Hematopoietic multipotent progenitor cell treated with erythropoietin and hydrocortisone succinate and interleukin-3 and kit ligand, for 15 days (in vitro differentiated cells): ENCODE measurements at places on chromosomes 11 and 22.

- no peak for DNase-seq
Observed at GRCh38 chr22:43279867-43280522, 63.2 kb downstream of the SCUBE1 start.

DNA sequence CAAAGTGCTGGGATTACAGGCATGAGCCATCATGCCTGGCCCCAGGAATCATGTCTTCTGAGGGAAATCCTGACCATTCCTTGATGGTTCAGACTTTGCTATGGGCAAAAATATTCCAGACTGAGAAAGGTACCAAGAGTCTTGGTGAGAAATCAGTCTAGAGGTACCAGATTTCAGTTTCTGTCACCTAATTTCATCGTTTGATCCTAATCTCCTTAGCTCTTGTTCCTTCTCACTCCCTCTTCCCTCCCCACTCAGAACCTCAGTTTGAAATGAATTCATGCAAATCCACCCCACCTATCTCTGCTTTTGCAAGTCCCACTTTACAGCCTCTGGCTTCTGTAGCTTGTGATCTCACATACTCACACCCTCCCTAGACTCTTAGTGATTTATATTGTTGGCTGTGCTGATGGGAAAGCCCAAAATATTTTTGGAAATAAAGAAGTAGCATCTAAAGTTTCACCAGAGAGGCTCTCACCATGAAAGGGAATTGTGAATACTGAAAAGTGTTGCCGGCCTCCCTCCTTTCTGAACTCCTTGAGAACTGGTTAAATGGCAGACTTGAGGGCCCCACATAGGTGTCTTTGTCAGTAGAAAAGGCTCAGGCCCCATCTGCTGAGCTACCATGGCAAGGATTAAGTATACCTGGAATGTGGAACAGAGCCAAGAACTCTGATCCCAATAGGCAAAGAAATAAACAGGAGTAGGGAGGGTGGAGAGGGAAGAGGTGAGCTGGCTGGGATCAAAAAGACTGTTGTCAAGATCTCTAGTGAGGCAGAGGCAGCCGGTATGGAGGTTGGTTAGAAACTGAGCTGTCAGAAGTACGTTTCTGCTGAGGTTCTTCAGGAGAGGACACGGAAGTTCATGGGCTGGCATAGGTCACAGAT lies 190.5 kb upstream of the MTMR2 start:
- no peak for DNase-seq

DNA sequence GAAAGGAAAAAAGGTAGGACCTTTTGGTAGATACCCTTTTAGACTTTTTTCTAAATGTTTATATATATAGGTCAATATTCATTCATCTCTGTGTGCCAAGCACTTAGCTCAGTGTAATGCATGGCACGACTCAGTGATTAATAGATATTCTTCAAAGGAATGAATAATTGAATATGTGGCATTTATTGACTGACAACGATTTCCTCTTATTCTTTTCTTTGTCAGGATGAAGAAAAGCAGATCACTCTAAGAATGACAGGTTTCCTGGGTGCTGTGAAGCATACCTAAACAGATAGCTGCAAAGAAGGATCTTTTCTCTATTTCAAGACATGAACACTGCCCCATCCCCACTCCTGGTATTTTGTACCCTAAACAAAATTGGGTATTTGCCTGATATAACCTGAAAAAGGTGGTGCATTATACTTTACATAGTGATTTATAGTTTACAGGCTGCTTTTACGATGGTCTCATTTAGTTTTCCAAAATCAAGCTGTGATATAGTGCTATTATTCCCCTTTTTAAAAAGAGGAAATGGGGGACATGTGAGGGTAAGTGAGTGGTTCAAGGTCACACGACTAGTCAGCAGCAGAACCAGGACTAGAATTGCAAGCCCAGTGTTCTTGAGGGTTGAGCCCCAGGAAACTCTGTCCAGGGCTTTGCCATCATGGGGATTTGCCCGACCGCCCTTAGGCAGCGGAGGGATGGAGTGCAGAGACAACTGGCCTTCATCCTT lies 32.9 kb upstream of the CLMP start:
- DNase-seq, result no peak

GRCh38 chr11:31987118-31988005 lies 103.5 kb upstream of the RCN1 start:
- no peak for DNase-seq

- no peak for DNase-seq
Observed at GRCh38 chr22:37259540-37260029, 15.5 kb upstream of the RAC2 start.

GRCh38 chr22:27309697-27310096 lies 491.9 kb downstream of the MN1 start:
- no peak for DNase-seq

DNA sequence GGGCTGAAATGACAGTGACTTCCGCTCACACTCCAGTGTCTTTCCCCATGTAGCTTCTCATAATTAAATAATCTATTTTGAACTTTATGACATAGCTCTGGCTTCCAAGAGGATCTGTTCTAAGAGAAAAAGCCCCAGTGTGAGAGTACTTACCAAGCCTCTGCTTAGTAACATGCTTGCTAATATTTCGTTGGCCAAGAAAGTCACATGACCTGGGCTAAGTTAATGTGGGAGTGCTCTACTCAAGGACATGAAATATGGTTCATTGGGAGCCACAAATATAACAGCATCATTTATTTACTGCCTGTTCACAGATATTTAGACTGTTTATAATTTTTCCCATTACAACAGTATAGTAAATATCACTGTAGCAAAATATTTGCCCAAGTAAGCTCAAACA lies 42.5 kb downstream of the CCDC73 start:
- no peak for DNase-seq

GRCh38 chr22:17491090-17491640 lies 72.1 kb upstream of the SLC25A18 start:
- no peak for DNase-seq

DNA sequence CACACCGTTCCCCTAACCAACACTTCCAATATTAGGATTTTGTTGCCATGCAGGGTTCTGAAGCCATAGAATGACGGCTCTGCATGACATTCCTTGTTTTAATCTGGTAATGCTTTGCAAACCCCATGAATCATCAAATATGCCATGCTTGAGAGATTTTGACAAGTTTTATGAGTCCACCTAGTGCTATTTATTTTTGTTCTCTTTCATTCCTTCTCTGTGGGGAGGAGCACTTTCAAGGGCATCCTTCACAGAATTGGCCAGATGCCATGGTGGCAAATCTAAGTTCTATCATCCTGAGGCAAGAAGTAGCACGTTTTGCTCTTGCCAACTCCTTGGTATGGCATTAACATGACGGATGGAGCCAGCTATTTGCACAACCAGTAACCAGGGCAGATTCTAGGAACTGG lies 268.4 kb downstream of the FAM76B start:
- peak; percentile 6 for DNase-seq

DNA sequence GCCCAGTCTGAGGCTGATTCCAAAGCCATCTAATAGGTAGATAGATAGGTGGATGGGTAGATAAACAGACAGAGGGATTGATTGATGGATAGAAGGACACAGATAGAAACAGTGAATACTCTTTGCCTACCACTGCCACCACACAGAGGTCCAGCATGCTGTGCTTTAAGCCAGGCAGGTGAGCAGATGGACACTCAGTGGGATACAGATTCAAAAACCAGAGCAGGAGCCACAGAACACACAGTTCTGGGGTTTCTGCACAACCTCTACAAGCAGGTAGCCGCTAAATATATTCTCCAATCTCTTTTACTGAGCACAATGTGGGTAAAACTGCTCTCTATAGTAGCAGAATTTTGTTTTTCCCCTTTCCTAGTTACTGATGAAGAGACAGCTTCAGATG lies 20.5 kb upstream of the JHY start:
- no peak for DNase-seq

DNA sequence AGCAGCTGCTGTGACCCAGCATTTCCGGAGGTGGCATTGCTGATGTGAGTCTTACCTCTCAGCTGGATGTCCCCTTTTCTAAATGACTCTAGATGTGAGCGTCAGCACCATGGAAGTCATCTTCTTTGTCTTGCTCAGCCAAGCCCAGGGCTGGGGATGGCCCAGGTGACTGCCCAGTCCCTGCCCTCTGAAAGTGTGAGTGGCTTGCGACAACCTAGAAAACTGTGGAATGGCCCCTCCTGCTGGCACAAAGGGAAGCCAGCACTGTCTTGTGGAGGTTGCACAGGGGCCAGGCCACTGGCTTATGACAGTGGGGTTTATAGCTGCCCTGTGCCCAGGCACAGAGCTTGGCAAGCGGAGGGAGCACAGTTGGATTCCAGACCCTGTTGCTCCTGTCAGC lies 6.2 kb downstream of the TUB start:
- no peak for DNase-seq

DNA sequence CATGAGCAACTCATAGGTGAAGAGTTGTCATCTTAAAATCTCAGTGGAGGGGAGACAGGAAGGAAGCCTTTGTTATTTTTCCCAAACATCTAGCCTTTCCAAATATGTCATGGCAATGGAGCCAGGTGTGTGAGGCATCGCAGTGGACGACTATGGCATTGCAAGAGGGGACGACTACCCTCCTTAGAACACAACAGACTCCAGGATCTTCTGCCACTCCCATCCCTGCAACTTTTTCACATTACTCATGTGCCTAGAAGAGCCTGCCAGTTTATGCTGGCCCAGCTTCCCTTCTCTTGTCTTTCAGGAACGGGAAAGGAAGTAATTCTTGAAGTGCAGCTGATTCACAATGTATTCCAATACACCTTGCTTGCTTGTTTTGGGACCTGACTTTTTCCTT lies 1008.4 kb downstream of the OPCML start:
- DNase-seq, result no peak

GRCh38 chr11:75768909-75769771 lies 562 bp downstream of the DGAT2 start:
- no peak for DNase-seq

DNA sequence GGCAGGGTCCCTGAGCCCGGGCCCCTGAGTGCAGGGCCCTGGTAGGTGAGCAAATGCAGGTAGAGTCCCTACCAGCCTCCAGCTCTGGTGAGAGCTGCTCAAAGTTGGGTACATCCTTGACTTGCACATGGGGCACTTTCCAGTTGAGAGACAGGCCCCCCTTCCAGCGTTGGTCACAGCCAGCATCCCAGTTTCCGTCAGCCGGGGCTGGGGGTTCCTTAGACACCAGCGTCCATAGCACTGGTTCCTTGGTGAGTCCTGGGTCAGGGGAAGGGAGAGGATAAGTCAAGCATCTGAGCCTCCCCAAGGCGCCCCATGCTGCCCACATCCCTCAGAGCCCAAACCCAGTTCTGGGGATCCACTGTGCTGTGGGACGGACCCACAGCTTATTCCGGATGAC lies 5.6 kb downstream of the PNPLA5 start:
- no peak for DNase-seq

DNA sequence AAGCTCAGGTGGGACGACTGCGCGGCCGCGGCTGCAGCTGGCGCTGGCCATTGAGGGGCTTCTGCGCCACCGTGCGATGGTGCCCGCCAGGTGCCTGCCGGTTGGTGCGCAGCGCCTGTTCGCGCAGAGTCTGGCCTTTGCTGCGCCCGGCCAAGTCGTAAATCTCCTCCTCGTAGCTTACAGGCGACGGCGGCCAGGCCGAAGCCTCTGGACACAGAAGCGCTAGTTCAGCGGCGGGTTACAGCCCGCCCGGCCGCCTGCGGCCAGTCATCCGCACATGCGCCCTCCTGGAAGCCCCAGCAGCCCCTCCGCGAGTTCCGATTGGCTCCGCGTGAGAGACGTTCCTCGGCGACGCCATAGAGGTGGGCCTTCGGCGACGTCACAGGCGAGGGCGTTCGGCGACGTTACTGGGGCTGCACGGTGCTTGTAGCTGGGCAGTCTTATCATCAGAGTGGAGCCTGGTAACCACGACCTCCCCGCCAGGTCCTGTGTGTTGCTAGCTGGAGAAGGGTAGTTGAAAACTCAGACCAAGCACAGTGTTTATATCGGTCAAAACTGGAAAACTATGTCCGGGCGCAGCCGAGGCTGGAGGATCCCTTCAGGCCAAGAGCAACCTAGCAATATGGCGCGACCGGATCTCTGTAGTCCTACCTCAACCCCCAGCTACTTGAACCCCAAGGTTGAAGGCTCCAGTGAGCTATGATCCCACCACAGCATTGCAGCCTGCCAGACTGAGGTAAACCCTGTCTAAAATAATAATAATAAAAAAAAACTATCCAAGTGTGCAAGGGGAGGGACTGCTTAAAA lies 265.7 kb downstream of the OR4C45 start:
- DNase-seq, result no peak

- DNase-seq, result no peak
Observed at GRCh38 chr11:93606314-93606713, 55.2 kb upstream of the CEP295 start.

DNA sequence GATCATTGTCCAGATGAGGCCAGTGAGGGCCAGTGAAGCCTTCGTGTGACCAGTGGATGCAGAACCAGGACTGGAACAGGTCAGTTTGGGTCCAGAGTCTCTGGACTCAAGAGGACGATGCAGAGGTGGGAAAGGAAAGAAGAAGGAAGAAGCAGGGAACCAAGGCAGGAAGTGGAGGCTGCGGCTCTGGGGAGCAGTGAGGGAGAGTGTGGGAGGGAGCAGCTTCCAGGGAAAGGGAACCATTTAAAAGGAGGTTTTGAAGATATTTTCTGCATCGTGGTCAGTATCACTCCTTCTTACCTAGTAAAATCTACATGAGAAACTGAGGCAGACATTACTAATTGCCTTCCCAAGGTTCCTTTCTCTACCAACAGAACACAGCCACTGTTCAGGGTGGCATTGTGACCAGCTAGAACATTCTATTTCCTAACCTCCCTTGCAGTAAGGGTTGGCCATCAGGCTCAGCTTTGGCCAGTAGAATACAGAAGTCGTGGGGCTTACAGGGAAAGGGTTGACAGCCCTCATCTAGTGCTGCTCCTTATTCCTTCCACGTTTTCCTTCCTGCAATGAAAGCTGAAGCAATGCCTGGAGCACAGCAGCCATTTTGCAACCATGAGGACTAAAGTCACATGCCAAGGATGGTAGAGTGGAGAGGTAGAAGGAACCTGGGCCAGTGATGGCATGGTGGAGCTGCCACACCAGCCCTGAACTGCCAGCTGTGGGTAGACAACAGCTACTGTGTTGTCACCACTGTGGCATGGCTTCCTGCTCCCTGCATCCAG lies 29.1 kb upstream of the LINC01488 start:
- DNase-seq, result no peak

- DNase-seq, result no peak
Observed at GRCh38 chr11:113505046-113505445, 29.8 kb upstream of the DRD2 start.
